ENCODE measurements at places on chromosomes 1 and 21.

- DNase-seq, result no peak
These were observed 20.9 kb downstream of the SLC9A1 start for GRCh38 chr1:27133991-27134390.

- DNase-seq, result peak; percentile 20
These were observed 49.9 kb downstream of the DMRTB1 start for GRCh38 chr1:53508991-53509666.

DNA sequence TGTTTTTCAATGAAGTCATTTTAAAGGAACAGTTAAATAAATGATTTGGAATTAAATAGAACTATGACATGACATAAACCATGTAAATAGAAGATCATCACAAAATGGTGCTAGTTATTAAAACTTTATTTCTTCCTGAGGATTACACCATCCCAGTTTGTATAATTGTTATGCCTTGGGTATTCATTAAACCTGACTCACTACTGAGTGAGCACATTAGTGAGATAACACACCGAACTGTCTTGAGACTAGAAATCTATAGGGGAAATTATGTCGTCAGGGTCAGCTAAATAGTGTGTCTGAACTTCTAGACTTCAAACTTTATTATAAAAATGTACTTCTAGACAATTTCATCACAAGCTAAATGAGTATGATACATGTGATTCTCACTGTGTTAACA lies 189.4 kb downstream of the NCAM2 start:
- DNase-seq, result no peak

DNA sequence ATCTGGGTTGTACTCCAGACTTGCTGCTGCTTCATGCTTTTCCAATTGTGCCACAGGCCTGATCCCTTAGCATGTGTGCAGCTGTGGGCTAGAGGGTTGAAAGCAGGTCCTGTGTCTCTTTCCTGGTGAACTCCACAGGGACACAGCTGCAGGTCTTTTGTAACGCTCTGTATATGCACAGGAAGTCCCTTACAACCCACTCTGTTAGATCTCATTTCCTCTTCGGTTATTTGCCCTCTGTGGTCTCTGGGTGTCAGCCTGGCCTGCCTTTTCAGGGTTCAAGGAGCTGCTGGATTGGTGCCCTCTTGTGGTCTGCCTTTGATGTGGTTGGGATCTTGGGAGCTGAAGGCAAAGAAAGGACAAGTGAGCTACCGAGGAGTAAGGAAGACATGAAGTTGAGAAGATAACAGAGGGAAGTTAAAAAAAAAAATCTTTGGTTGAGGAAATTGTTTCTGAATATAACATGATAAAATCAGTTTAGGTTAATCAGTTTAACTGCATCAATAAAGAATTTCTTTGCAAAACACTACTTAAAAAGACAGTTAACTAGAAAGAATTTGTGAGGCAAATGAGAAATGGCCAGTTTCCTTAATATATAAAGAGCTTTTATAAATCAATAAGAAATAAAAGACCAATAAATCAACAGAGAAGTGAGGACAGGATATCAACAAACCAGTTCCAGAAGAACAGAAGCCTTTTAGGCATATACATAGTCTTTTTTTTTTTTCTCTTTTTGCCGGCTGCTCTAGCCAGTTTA lies 44.1 kb downstream of the UCK2 start:
- peak; percentile 97 for DNase-seq

- peak; percentile 58 for DNase-seq
These were observed 26.6 kb upstream of the MPZL1 start for GRCh38 chr1:167695147-167695546.

- DNase-seq, result no peak
These were observed 30.8 kb upstream of the SLC35F3 start for GRCh38 chr1:233873666-233874065.

GRCh38 chr1:226679262-226679661 lies 59.8 kb downstream of the ITPKB start:
- DNase-seq, result no peak

DNA sequence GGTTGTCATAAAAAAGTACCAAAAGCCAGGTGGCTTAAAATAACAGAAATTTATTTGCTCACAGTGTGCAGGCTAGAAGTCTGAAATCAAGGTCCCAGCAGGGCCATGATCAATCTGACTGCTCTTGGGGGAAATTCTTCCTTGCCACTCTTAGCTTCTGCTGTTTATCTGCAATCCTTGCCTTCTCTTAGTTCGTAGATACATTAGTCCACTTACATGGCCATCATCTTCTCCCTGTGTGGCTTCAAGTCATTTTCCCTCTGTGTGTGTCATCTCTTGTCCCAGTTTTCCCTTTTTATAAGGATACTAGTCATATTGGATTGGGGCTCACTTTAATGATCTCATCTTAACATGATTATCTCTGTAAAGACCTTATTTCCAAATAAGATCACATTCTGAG lies 124.0 kb upstream of the NCAM2 start:
- no peak for DNase-seq
